Ascending aorta (tissue), 2 donors: ENCODE measurements at places on chromosomes 1 and 21.

DNA sequence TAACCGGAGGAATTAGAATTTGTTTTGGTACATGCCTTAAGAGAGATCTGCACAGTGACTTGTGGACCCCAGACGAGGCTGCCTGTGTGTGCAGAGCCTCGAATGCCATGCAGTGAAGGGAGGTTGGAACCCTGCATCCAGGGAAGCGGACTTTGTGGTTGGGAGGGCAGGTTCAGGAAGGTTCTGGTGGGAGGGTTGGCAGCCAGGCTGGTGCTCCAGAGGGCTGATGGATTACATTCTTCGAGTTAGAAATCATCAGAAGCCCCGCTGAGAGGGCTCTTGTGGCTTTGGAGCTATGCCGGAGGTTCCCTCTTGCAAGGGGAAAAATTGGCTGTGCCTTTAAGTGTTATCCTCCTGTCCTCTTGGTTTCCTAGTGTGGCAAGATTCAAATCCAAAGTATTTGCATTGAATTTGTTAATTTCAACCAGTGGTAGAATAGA, 21.1 kb downstream of the ROR1 start:
- no peak for DNase-seq

- no peak for DNase-seq
Observed at GRCh38 chr1:178243119-178243518, 149.2 kb downstream of the RASAL2 start.

DNA sequence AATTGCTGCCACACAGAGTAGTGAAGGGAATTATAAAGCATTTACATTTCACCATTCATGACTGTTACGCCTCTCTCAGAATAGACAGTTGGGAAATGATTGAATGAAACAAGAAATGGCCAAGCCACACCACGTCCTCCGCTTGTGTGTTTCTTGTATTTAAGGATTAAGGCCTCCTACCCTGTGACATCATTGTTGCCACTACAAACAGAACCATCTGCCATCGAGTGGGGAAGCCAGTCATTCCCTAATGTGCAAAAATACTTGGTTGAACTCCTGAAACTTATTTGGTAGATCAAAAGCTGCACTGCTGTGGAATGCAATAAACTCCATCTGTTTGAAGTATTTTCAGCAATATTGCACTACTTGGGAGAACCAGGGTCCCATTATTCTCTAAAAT, 99.0 kb upstream of the C1orf105 start:
- DNase-seq: no peak

- no peak for DNase-seq
Observed at GRCh38 chr1:173095632-173096031, 44.9 kb upstream of the TNFSF18 start.
